Suprapubic skin (tissue), 4 donors: ENCODE measurements at places on chromosomes 5 and 9. TPM values are rescaled to one million over a fixed set of nuclear protein-coding genes. Genes with fewer than 3 reads are reported as not detected.

Gene ACTBL2
- 1.6 TPM for total RNA-seq

Gene CEL
- 6.0 TPM for total RNA-seq

Gene PCDHGA9
- total RNA-seq: 9.2 TPM

Gene HNRNPAB
- 113 TPM for total RNA-seq

Gene APBA1
- total RNA-seq: 10.7 TPM
